Kidney (tissue), 22 donors: ENCODE measurements at places on chromosomes 5 and 9. TPM values are rescaled to one million over a fixed set of nuclear protein-coding genes. Genes with fewer than 3 reads are reported as not detected.

- no peak for DNase-seq
Observed at GRCh38 chr5:36206913-36207312, 34.8 kb downstream of the NADK2 start.

GRCh38 chr5:116738239-116738614, 163.6 kb upstream of the SEMA6A start:
- no peak for DNase-seq

Gene GALNT12
- polyA plus RNA-seq = 3.6 TPM

DNA sequence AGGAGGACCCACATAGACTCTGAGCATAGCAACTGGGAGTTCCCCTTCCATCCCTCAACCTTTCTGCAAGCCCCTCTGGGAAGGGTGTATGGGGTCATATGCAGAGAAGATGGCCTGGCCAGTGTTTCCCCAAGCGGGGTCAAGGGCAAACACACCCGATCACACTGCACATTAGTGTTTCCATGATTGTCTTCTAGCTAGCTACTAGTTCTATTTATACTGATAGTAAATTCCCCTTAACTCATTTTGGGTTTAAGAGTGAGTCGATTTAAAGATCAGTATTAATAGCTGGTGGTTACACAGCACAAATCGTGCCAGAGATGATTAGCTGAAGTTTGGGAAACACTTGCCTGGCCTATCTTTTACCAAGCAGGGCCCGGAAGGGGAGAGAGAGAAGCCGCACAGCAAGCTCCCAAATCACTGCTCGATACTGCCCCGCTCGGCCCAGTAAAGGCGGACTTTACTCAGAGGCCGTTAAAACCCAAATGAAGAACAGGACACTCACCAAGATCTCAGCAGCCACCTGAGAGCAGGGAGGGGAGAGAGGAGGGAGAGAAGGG, 29.4 kb upstream of the TNIP1 start:
- no peak for DNase-seq

Gene ADRB2
- polyA plus RNA-seq = 0.92 TPM

- DNase-seq = no peak
Observed at GRCh38 chr5:142587354-142587965, 98.4 kb downstream of the FGF1 start.

Gene ASS1
- 1,185 TPM for polyA plus RNA-seq
